ENCODE measurements at places on chromosomes 7 and 10. TPM values are rescaled to one million over a fixed set of nuclear protein-coding genes. Genes with fewer than 3 reads are reported as not detected.

DNA sequence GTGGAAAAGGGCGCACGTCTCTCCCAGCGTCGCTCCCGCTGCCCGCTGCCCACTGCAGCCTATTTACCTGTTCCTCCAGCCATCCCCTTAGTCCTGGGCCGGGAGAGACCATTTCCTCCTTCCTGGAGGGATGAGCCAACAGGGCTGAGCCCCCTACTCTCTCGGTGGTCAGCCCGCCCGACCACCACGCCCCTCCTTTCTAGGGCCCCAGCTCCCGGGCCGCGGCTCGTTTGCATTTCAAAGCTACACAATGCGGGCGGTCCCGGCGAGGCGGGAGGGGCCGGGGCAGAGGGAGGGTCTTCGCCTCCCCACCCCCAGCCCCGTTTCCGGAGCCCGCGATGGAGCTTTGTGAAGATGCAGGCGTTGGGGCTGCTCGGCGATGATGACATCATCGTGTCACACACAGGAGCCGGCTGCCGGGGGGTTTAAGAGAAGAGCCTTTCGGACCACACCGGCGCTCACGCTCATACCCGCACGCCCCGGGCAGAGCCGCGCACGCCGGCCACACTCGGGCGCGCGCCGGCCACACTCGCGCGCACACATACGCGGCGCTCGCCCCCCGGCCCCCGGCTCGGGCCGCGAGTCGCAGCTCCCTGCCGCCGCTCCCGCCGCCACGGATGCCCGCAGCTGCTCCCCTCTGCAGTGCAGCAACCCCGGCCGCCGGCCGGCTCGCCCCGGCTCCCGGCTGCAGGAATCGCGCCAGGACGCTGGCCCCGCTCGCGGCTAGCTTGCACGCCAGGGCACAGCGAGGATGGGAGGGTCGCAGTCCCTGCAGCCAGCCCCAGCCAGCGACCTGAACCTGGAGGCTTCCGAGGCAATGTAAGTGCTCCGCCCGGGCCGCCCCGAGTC, 107.7 kb upstream of the BTBD16 start:
- no peaks in the 10 kb centered on the region for H3K4me1 ChIP-seq
- peaks cover 44% of the 10 kb centered on the region for H3K36me3 ChIP-seq
- peak; percentile 63 for DNase-seq

- no peaks in the 10 kb centered on the region for H3K36me3 ChIP-seq
- H3K27ac ChIP-seq, result no peak overlapping the region
- DNase-seq, result no peak
- H3K27me3 ChIP-seq, result peaks cover 3% of the 10 kb centered on the region
Observed at GRCh38 chr10:3255616-3256015, 83.0 kb upstream of the PITRM1 start.

- H3K36me3 ChIP-seq, result no peaks in the 10 kb centered on the region
Observed at GRCh38 chr7:106064771-106065574, 47.1 kb downstream of the SYPL1 start.

DNA sequence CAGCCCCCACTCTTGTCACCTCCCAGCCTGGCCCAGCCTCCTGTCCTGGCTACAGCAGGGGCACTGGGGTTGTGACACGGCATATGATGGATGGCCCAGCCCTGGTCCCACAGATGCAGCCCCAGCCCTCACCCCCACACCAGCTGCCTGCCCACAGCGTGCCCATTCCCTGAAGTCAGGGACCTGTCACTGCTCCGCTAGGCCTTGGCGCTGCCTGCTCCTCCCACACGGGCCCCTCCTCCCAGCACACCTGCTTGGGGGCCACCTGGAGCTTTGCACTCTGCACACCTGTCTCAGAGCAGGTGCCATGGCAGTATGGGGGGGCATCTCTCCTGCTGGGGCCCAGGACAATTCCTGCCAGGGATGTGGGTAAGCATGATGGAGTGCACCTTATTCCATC, 3.5 kb downstream of the GCK start:
- H3K4me1 ChIP-seq, result no peaks in the 10 kb centered on the region
- H3K27ac ChIP-seq, result no peak overlapping the region
- peaks cover 6% of the 10 kb centered on the region for H3K27me3 ChIP-seq

- peak; percentile 71 for DNase-seq
- peaks cover 47% of the 10 kb centered on the region for H3K36me3 ChIP-seq
- H3K27me3 ChIP-seq, result no peaks in the 10 kb centered on the region
Observed at GRCh38 chr10:26725837-26726727, 28.6 kb downstream of the PDSS1 start.

DNA sequence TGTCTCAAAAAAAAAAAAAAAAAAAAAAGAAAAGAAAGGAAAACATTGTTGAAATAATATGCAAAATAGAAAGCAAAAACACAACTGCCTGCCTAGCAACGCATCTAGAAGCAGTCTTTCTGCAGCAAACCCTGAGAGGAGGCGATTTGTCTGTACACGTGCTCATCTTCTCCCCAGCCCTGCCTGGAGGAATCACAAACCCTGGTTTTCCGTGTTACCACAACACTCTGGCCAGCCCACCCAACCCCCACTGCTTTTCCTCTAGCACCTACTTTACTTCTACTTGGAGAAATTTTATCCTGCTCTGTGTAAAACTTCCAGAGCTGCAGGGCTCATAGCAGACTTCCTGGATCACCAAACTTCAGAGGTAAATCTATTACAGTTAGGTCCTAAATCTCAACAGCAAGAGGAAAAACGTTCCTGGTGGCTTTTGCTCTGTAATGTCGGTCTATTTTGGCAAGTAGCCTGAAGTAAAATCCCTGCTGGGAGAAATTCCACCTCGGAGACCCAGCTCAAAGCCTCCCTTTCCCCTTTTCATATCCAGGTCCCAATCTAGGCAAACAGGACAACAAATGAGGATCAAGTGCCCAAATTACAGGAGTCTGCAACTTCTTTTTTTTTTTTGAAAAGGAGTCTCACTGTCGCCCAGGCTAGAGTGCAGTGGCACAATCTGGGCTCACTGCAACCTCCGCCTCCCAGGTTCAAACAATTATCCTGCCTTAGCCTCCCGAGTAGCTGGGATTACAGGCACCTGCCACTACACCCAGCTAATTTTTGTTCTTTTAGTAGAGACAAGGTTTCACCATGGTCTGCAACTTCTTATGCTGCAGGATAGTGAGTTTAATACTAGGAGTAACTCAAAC, 91.6 kb downstream of the DNMBP start:
- H3K36me3 ChIP-seq, result no peaks in the 10 kb centered on the region
- DNase-seq, result peak; percentile 41
- peak overlapping the region; percentile 19 for H3K27ac ChIP-seq
- H3K4me1 ChIP-seq, result peaks cover 11% of the 10 kb centered on the region

The ASAH2B gene
- 13.5 TPM for polyA plus RNA-seq

The ANKRD26 gene
- polyA plus RNA-seq, result 2.1 TPM

The ELFN1 gene
- polyA plus RNA-seq, result not detected

The CPXM2 gene
- polyA plus RNA-seq, result 1.6 TPM

The HEPACAM2 gene
- polyA plus RNA-seq, result 10.5 TPM

The UBTD1 gene
- polyA plus RNA-seq, result 7.0 TPM

Data from small intestine (tissue), 16 donors.